ENCODE measurements at places on chromosomes 4 and X. TPM values are rescaled to one million over a fixed set of nuclear protein-coding genes. Genes with fewer than 3 reads are reported as not detected.

FGF2 gene
- 10.9 TPM for total RNA-seq

EDA2R gene
- 2.0 TPM for total RNA-seq

SHROOM2 gene
- total RNA-seq: 18.1 TPM

FBXL5 gene
- 65.0 TPM for total RNA-seq

DDX60 gene
- total RNA-seq: 9.5 TPM

AFF2 gene
- total RNA-seq: 0.16 TPM

SPANXN4 gene
- total RNA-seq: not detected

CT45A10 gene
- not detected for total RNA-seq

MAGEA1 gene
- not detected for total RNA-seq

ADH1C gene
- total RNA-seq: not detected

RASSF6 gene
- total RNA-seq: 0.16 TPM

MAGEA11 gene
- not detected for total RNA-seq

SLC4A4 gene
- 5.9 TPM for total RNA-seq

SPACA5 gene
- total RNA-seq: not detected

F8 gene
- 2.2 TPM for total RNA-seq

SOWAHB gene
- 0.81 TPM for total RNA-seq

C4orf54 gene
- not detected for total RNA-seq

SRPK3 gene
- not detected for total RNA-seq

ANXA10 gene
- not detected for total RNA-seq

PPARGC1A gene
- 4.2 TPM for total RNA-seq

FRYL gene
- total RNA-seq: 28.4 TPM

ATRX gene
- 38.1 TPM for total RNA-seq

FMR1 gene
- total RNA-seq: 7.2 TPM

ALPK1 gene
- total RNA-seq: 3.7 TPM

RAB40AL gene
- total RNA-seq: 0.51 TPM

AFM gene
- total RNA-seq: not detected

Data from mesangial cell (primary cell).